ENCODE measurements at places on chromosomes 4 and X.

DNA sequence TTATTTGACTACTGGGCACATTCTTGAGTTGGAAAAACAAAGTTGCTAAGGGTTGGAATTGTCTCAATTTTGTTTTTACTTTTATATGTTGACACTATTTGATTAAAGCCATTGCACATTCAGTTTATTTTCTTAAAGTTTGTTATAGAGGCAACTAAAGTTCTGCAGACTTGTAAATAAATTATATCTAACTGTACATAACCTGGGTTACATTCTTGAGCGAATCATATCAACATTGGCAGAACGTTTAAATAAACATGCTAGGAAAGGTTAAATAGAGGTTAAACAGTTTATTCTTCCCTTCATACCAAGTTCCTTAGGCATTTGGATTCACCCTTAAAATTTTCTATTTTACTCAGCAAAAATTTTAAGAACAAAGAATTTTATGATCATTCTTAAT lies 74.5 kb downstream of the UCHL1 start:
- no peak for DNase-seq

DNA sequence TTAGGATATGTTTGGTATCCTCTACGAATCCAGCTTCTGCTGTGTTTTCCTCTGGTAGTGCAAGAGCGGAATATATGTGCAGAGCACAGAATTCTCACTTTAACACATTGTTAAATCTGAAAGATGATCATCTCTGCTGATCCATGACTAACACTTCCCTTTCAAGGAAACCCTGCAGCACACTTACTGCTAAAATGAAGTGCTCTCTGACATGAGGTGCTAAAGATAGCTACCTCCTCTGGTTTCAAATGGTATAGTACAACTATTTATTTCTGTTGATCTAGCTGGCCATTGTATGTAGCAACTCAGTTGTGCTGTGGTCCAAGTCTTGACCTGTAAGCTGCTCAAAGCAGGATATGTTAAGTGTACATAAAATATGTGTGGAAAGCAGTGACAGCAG lies 162.4 kb upstream of the FMR1 start:
- no peak for DNase-seq

DNA sequence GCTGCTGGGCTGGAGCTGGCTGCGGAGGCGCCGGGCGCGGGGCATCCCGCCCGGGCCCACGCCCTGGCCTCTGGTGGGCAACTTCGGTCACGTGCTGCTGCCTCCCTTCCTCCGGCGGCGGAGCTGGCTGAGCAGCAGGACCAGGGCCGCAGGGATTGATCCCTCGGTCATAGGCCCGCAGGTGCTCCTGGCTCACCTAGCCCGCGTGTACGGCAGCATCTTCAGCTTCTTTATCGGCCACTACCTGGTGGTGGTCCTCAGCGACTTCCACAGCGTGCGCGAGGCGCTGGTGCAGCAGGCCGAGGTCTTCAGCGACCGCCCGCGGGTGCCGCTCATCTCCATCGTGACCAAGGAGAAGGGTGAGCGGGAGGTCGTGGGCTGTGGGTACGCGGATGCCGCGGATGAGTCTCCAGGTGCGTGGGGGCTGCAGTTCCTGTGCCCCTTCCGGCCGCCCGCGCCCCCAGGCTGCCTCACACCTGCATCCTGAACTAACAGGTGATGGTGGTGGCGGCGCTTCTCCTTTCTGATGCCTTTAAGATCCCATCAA lies 499 bp downstream of the CYP2U1 start:
- no peak for DNase-seq

DNA sequence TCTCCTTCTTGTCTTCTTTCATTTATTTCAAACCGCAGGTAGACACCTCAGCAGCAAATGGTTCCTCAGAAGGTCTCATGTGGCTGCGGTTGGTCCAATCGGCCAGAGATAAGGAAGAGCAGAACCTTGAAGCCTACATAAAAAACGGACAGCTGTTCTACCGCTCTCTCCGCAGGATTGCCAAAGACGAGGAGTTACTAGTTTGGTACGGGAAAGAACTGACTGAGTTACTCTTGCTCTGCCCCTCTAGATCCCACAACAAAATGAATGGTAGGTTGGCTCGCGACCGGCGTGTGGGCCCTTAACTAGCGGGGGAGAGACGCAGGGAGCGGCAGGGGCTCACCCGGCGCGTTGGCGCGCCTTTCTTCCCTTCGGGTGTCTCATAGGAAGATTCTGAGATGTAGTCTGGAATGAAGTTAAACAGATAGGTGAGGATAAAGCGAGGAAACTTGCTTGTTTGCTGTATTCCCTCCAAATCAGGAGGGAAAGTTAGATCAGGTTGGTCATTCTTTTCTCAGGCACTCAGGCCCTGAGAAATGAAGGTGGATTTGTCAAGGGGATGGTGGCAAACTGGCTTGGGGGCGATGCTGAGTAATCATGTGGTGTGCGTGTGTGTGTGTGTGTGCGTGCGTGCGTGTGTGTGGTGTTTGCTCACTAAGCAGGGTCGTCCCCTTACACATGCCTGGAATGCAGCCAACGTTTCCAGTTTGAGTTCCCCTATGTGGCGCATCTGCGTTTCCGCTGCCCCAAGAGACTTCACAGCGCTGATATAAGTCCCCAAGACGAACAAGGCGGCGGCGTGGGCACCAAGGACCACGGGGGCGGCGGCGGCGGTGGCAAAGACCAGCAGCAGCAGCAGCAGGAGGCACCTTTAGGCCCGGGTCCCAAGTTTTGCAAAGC lies 4.2 kb downstream of the PRDM8 start:
- peak; percentile 37 for DNase-seq

DNA sequence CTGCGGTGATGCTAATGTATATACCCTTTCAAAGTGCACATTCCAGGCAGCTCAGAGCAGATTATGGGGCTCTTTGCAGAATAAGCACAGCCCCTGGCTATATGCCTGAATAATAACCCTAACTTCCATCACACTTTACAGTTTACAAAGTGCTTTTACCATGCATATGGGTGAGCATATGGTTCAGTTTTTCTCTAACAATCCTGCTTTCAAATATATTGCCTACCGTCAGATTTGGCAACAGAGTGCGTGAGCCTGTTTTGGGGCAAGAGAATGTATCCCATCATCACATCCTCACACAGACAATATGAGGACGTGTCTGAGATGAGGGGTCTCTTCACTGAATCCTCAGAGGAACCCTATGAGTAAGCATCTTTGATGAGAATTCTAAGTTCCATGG lies 162.8 kb upstream of the VCX start:
- DNase-seq, result no peak

- DNase-seq, result no peak
Measured at GRCh38 chr4:141240259-141240658, 19.6 kb downstream of the ZNF330 start.

DNA sequence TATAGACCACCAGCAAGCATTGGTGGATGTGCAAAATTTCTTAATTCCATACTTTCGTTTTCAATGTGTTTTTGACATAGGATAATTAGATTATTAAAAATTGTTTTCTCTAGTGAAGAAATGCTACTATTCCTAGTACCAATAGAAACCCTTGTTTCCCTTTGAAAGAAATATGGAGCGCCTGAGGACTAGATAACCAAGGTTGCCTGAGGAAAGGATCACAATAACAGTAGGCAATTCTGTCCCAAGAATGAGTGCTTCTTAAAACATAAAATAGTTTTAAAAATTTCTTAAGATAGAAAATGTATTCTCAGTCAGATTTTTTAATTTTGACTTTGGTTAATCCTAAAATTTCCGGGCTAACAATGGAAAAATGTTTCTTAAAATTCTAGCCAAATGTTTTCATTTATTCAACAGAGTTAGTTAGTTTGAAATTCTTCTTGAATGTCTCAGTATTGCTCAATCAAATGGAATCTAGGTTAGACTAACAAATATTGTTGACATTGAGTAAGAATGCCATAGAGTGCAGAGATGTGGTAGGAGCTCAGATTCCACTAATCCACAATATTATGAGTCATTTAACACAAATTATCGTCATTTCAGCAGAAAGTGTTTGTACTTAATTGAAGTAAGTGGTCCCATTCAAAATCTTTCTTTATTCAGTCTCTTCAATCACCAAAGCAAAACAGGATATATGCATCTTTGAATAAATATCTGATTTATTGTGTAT lies 666.0 kb downstream of the GRID2 start:
- no peak for DNase-seq

DNA sequence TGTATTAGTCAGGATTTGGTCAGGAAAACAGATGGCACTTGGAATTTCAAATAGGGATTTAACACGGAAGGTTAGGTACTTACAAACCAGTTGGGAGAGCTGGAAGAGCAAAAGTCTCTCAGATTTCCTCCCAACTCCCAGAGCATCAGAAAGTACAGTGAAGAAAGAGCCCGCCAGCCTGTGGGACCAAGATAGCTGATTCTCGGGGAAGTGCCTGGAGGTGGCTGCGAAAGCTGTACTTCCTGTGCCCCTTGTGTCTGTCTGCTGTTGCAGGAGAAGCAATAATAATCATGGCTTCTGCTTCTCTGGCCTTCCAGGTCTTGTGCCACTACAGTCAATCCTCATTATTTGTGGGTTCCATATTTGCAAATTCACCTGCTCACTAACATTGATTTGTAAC lies 221.0 kb upstream of the BCOR start:
- no peak for DNase-seq

DNA sequence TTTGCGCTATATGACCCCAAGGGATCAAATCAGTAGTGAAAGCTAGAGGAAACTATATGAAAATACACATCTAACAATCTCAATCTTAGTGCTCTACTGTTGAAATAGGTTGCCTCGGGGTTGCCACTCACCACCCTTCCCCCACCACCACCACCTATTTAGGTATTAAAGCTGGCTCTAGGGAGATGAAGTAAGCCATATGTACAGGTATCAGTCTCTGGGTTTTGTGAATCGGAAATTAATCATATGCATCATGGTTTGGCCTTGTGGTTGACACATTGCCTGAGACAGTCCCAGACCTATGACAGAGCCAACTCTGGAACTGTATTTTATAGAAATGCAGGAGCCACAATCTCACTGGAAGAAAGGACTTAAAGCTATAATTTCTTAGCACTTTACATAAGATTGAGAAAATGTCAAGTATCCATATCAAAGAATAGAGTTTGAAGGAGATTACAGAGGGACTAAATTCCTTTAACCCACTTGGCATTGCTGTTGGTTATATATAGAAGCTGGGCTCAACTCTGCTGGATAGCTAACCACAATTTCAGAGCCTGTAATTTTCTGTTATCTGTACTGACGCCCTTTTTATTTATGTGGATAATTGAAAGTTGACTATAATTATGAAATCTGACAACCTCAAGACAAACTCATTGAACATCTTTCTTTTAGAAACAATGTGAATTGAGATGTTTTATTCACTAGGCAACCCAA lies 26.7 kb upstream of the BMP2K start:
- no peak for DNase-seq

DNA sequence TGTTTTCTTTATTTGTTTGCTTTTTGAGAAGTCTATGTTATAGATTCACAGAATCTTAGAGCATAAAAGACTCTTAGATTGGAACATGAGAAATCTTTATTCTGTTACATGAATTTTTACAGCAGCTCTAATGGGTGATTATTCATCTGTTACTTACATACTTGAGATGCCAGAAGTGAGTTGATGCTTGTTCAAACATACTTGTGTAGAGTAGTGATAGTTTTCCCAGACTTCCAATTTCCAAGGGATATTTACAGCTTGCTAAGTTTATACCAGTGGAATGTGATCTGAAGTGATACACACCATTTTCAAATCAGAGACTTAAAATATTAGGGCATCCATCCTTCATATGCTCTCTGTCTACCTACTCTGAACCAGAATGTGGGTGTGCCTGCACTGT lies 252.9 kb upstream of the SMIM31 start:
- DNase-seq, result no peak

DNA sequence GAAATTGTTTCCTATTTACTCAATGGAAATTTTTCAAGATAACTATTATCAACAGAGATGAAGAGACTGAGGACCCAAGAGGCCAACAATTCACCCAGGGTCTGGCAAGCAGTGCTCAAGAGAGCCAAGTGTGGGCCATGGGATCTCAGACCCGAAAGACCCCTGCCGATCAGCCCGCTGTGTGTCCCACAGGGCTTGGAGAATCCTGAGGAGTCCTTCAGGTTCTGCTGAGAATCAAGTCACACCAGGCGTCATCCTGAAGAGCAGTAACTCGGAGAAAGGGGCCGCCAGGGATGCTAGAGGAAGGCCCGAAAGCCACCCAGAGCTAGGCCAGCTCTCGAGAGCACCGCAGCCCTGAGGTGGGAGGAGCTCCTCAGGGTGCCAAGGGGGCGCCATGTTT lies 48.7 kb downstream of the FGFRL1 start:
- DNase-seq, result no peak

- DNase-seq, result no peak
Measured at GRCh38 chr4:156291317-156291716, 337.7 kb upstream of the CTSO start.

DNA sequence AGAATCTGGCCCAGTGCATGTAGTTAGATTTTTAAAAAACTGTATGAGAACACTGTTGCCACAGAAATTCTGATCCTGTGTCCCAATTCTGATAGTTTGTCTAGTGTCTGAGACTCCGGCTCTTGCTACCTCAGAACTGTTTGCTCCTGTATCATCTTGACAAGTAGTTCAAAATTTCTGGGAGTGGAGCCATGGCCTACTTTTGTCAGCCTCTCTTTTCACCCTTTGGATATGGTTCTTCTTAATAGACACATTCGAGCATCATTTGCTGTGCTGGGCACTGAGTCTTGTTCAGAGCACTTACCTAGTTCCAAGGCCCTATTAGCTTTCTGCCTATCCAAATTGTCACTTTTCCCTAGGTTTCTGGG lies 46.9 kb downstream of the ATP10D start:
- no peak for DNase-seq

DNA sequence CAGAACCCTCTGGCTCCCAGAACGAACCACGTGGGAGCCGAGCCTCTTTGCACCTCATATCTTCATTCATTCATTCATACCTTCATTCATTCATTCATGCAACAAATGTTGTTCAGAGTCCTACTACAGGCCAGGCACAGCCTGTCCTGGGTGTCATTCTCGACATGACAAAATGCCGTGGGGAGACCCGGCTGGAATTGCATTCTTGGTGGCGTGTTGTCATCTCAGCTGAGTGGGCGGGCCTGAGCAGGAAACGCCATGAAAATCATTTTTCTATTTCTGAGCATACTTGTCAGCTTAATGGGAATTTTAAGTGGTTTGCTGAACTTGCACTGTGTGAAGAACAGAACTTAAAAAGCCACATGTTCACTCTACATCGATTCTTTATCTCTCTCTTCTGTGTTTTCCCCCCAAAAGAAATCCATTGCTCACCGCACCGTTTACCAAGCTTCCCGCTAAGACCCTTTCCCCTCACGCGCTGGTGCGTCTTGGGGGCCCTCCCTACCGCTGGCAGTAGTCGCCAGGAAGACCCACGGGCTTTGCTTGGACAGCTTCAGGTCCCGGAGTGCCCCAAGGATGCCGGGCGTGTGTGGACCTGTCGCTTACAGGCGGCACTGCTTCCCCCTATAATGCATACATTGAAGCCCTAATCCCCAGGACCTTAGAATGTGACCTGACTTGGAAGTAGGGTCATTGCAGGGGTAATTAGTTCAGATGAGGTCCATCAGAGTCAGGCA lies 41.6 kb upstream of the HMX1 start:
- no peak for DNase-seq

DNA sequence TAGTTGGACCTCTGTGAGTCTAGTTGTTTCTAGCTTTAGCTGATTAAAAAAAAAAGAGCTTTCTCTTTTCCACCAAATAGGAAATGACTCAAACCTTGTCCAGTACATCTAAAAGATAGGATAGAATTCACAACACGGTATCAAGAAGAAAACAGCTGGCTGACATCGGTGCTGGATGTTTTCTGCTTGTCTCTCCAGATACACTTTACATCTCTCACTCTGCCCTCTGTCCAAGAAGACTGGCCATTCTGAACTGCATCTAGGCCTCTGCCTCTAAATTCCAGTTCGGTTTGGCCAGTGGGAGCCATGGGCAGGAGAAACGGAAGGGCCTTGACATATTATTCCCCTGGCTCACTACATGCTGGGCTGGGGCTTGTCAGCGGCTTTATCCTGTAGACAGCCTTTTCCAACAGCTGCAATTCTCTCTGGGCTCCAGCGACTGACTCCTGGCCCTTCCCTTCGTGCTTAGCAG lies 57.3 kb upstream of the SHISA3 start:
- no peak for DNase-seq
